GM13976 (cell line): ENCODE measurements at places on chromosomes 7 and 10.

DNA sequence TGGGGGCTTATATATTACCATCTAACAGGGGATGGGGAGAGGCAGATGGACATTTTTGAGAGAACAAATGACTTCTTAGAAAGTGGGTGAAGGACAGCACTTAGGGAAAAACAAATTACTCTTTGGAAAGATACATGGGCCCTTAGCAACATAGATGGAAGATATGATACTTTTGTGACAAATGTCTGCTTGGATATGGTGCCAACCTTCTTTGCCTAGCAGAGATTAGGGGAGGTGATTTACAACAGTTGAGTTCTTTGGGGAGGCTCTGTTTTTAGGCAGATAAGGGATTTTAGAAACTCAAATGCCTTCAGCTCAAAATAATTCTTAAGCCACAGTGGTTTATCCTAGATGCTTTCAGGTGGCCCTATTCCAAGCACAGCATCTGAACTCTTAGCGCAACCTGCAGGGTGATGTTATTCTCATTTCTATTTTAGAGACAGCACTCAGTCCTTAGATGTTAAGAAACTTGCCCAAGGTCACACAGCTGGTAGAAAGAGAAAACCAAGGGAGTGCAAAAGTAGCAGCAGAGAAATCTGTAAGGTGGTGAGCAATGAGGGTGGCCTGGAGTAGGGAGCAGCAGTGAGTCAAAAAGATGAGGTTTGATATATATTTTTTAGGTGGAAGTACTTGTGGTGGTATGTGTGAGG is 75.1 kb upstream of the KMT2E start:
- DNase-seq, result no peak

DNA sequence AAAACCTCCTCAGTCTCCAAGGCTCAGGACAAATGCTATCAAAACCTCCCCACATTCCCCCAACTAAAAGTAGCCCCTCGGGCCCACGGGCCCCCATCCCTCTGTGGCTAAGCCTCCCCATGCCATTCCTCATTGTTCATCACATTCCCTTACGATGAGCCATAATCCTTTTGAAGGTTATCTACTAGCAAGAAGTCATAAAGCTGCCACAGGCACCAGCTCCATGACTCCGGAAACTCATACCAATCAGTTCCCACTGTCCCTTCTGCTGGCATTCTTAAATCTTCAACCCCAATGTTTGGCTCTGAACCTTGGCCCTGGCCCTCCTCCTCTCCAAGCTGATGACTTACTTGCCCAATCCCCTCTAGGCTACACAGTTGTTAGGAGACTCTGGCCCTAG is 19.4 kb upstream of the TM9SF3 start:
- no peak for DNase-seq

- no peak for DNase-seq
Measured at GRCh38 chr7:26691886-26692285, 172.5 kb downstream of the SKAP2 start.

DNA sequence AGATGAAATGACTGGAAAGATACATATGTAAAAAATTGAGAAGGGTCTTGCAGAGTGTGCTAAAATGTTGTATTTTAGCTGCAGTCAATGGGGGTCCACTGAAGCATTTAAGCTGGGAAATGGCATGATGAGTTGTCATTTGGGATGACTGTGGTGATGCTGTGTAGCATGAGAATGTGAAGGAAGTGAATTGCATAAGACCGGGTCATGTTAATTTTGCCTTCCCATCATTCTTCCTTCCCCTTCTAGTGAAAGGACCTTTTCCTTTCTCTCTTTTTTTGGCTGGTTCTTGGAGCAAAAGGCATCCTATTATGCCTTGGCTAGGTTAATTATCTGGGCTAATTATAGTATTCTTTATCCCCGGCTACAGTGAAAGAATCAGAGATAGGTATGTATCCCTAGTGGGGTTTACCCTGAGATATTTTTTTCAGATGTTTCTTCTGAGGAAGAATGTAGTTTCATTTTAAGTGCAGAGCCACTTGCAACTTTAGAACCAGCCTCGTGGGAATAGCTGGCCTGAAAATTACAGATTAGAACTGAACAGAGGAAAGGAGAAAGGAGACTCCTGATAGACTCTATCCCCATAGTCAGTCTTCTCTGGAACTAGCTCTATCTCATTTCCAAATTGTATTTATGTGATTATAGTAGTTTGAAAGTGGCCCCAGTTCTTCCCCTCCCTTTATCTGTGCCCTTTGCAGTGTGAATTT is 93.6 kb downstream of the HGF start:
- no peak for DNase-seq

DNA sequence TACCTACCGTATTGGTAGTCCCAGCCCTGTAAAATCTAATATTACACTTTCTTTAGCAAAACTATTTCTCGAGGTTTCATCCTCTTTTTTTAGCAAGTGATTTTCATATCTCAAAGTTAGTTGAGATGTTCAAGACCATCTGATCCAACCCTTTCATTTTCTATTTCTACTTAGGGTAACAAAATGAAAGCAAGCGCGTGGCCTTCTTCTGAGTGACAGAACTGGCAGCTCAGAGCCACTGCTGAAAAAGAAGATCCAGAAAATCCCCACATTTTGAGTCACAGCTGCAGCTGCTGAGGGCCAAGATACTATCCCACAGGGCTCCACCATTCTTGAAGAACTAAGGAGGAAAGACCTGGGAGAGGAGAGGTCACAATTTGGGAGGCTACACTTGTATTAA is 24.8 kb upstream of the ZNF800 start:
- DNase-seq, result peak; percentile 51

GRCh38 chr10:71244431-71245419 is 32.4 kb downstream of the UNC5B start:
- DNase-seq, result no peak

DNA sequence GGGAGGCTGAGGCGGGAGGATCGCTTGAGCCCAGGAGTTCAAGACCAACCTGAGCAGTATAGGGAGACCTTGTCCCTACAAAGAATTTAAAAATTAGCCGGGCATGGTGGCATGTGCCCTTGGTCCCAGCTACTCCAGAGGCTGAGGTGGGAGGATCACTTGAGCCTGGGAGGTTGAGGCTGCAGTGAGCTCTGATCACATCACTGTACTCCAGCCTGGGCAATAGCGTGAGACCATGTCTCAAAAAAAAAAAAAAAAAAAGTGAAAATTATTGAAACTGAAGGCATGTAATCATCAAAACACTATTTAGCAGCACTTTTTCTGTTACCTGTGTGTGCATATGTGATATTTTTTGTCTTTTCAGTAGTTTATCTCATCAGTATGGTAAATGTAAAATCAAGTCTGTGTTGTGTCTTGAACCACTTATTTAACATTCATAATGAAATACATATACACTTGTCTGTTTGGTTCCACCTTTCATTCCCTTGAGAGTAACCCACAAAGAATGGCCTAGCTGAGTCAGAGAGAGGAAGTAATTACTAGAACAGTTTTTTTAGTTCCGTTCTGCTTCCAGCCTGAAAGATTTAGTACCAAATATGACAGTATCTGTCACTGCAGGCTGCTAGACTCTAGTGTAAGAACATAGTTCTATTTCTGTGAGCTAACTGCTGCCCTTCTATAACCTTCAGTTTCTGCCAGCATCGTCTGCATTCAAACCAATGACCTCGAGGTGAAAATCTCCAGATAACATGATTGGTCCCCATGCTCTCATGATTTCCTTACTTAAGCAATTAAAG is 68.6 kb downstream of the MMRN2 start:
- DNase-seq, result peak; percentile 80

- DNase-seq, result no peak
Measured at GRCh38 chr7:105009667-105010503, 4.1 kb upstream of the KMT2E start.

DNA sequence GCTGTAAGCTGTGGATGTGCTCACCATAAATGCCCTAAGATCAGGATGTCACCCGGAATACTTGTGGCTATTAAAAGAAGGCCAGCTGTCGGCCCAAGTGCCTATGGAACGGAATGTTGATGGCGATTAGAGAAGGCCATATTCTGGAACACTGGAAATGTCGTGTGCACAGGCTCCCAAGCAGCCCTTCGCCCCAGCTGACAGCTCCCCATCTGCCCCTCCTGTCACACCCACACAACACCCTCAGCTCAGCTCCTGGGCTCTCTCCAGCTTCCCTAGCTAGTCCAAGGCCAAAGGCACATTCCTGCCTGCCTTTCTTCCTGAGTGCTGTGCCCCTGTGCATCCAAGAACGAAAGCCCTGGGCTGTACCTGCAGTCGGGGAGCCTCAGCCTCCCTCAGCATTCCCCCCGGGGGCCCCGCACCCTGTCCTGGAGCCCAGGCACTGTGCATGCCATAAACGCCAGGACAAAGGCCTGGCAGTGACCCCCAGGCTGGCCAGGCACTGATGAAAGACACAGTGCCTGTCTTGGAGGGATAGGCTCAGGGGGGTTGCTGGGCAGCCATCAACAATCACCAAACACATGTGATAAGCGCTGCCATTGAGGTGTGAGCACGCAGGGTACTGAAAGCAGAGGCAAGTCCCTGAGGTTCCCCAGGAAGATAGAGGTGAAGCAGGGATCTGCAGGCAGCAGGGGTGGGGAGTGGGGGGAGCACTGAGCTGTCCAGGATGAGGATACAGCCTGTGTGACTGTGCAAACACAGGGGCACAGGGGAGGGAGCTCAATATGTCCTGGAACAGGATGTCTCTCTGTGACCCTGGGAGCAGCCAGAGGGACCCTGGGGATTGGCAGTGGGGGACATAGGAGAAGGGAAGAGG is 3.7 kb upstream of the LDB3 start:
- DNase-seq, result no peak

GRCh38 chr10:97738616-97739015 is 1.7 kb downstream of the ZFYVE27 start:
- DNase-seq, result no peak

- no peak for DNase-seq
Measured at GRCh38 chr10:74310652-74311257, 159.7 kb downstream of the ADK start.

GRCh38 chr10:73744664-73744975 is 448 bp downstream of the SEC24C start:
- peak; percentile 57 for DNase-seq

DNA sequence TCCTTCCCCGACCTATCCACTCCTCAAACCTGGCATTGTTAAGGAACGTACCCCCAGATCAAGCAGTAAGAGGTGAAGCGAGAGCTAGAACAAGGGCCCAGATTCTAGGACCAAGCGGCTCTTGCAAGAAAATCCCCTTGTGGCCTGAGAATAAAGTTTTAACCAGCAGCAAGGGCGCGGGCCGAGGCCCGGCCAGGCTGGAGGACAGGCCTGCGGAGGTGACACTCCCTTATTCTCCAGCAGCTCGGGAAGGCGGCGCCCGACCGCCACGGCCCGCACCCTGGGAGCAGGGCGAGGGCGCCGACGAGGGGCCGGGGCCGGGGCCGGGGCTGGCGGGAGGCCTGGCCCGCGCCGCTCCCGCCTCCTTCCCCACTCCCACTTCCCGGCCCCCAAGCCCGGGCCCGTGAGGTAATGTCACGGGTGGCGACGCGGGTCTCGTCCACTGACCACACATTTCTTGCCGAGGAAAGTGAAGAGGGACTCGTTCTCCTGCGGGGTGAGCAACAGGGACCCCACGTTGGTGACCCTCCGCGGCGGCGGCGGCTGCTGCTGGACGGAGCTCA is 551 bp downstream of the WASL start:
- peak; percentile 51 for DNase-seq

GRCh38 chr7:149459540-149460452 is 1.1 kb downstream of the ZNF777 start:
- peak; percentile 77 for DNase-seq

- DNase-seq, result no peak
Measured at GRCh38 chr7:74022507-74022906, 5.5 kb upstream of the ELN start.
